Nephron progenitor cell (in vitro differentiated cells): ENCODE measurements at places on chromosomes 3 and 15.

GRCh38 chr15:57036352-57036751 is 117.9 kb downstream of the TCF12 start:
- DNase-seq, result no peak

GRCh38 chr3:87076946-87077345 is 86.0 kb upstream of the VGLL3 start:
- DNase-seq, result no peak

GRCh38 chr3:7876741-7877297 is 624.8 kb upstream of the LMCD1 start:
- DNase-seq, result no peak

DNA sequence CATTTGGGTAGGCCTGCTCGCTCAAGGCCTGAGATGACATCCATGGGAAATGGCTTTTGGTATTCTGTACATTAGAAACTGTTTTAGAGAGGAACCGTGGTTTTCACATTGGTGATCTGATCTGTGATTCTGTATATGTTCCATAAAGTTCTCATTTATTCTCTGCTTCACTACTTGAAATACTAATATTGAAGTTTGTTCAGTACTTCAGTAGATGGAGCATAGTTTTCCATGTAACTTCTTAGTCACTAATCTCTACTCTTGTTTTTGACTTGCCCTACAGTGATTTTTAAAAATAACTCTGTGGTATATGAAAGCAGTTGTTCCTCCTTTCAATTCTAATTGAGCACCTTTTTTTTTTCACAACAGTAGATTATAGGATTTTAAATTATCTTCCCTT is 66.5 kb downstream of the MBNL1 start:
- DNase-seq, result no peak

- DNase-seq, result no peak
Observed at GRCh38 chr3:129657261-129658046, 51.0 kb upstream of the PLXND1 start.

DNA sequence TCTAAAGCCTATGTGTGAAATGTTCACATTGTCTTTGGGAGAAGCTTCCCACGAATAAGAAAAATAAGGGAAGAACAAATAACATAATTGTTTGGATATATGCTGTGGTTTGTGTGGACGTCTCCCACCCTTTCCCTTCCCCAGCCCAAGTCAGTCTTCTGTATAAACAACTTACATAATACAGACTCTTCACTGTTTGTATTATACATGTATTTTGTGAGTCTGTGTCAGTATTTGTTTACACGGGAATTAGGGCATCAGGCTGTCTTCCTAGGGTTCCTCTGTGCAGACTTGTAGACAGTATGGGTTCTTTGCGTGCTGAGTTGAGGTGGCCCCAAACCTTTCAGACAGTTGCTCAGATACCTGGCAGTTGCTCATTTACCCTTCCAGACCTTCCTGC is 103.4 kb downstream of the IGF1R start:
- no peak for DNase-seq

GRCh38 chr3:15948388-15948787 is 150.6 kb upstream of the ANKRD28 start:
- no peak for DNase-seq

GRCh38 chr3:50390508-50391224 is 31.3 kb upstream of the TMEM115 start:
- no peak for DNase-seq

- no peak for DNase-seq
Observed at GRCh38 chr15:100941536-100941935, 22.4 kb downstream of the LRRK1 start.

DNA sequence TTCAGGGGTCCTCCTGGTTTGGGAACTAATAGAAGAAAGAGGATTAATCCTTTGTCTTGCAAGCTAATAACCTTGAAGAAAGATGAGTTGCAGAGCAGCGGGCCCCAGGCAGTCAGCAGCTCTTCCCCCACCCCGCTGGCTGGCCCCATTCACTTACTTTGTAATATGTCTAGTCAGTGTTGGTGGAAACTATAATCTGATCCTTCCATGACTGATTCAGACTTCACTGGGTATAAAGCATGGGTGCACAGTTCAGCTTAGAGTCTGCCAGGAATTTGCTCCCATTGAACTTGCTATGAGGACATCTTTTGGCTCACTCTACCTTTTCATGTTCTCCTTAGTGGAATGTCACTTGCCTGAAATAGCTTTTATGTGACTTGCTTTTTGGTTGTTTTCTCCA is 117.7 kb downstream of the CCNL1 start:
- DNase-seq, result no peak

GRCh38 chr3:147406028-147406931 is at the start of gene ZIC4:
Gene ZIC4, minus strand, starts transcription at chr3:147406543. Its CDS starts 3,746 bp downstream, at chr3:147402797.
- DNase-seq, result no peak

GRCh38 chr3:29080967-29081366 is 199.9 kb upstream of the RBMS3 start:
- DNase-seq, result no peak
